ENCODE measurements at places on chromosomes 7 and 10. TPM values are rescaled to one million over a fixed set of nuclear protein-coding genes. Genes with fewer than 3 reads are reported as not detected.

- peak; percentile 2 for DNase-seq
These were observed 40.7 kb downstream of the TARP start for GRCh38 chr7:38232502-38233366.

DNA sequence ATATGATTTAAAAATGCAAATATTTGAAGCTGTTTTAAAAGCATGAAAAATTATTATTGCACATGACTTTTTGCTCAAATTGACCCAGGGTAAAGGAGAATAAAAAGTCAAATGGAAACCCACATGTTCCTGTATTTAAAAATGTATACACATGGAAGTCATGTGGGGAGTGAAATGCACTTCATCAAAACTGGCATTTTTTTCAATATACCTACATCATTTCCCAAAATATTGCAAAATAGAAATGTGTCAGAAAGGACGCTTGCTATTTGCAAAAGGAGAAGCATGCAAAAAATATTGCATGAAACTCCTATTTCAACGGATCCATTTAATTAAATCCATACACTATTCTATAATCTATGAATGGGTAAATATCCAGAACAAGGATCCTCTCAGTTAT, 117.0 kb downstream of the POU6F2 start:
- DNase-seq, result no peak

The GRID2IP gene
- 0.15 TPM for total RNA-seq

The PLAU gene
- total RNA-seq, result 0.35 TPM

The ANTXRL gene
- not detected for total RNA-seq

GRCh38 chr7:25847336-25848070, 304.5 kb upstream of the NFE2L3 start:
- DNase-seq, result no peak

DNA sequence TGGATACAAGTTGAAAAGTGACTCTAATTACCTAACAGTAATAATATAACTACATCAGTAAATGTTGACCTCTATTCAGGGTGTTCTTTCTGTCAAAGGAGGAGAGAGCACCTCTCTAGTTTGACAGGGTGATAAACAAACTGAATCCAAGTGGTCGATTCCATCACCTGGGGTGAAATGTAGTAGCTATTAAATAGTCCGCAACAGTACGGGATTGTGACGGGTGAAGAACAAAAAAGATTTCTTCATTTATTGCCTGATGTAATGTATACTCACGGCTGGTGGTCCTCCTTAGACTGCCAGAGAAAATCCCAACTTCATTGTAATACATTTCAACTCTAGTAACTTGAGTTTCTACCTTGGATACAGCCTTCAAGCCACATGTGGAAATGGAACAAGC, 292.5 kb upstream of the CELF2 start:
- DNase-seq, result no peak

GRCh38 chr10:35731828-35732227, 89.7 kb upstream of the FZD8 start:
- no peak for DNase-seq

DNA sequence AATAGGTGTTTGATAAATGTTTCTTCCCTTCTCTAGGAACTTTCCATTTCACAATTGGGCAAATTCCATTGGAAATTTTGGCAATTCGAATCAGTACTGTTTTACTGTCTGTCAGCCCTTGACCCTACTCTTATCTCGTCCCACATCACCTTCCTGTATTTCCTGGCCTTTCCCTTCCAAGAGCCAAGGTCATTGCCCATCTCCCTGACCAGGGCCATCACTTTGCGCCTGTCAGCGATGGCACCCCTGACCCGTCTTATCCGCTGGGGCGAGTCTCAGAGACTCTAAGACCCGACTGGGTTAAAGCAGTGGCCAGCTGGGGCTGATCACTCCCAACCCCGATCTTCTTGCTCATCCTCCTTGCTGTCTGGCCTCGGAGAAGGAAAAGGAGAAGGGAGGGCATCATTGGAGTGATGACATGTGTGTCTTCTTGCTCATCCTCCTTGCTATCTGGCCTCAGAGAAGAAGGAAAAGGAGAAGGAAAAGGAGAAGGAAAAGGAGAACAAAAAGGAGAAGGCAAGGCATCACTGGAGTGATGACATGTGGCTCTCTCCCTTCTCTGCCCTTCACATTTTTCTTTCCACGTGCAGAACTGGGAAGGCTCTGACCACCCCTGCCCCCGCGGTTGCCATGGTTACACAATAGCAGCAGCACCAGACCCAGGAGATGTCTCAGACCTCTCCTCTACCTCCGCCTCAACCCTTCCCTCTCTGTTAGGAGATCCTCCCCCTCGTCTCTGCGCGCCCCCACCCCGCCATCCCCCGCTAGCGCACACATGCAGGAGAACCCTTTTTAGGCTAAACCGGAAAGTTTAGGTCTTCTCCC, 2.0 kb downstream of the SEMA3D start:
- no peak for DNase-seq

The PNLIPRP2 gene
- not detected for total RNA-seq

- DNase-seq, result no peak
These were observed 24.4 kb upstream of the KBTBD2 start for GRCh38 chr7:32916006-32916405.

- no peak for DNase-seq
These were observed 2.8 kb upstream of the TECTB start for GRCh38 chr10:112280205-112280921.

- DNase-seq, result no peak
These were observed 140.8 kb upstream of the NFE2L3 start for GRCh38 chr7:26011039-26011696.

DNA sequence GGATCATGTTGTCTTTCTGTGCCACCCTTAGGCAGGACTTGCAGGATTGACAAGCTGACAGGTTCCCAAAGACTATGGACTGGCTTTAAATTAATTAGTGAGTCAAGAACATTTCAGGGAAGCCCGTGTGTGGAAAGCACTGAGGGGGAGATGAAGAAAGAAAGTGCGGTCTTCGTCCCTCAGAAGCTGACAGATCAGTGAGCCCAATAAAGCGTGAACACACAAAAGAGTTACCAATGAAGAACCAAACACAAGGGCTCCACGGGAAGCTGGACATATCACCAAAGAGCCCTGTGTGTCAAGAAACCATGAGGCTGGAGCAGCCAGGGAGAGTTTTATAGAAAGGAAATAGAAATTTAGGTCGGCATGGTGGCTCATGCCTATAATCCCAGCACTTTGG, 725.8 kb downstream of the PARD3 start:
- DNase-seq, result no peak

The PNLIPRP3 gene
- total RNA-seq, result not detected

The FFAR4 gene
- not detected for total RNA-seq

DNA sequence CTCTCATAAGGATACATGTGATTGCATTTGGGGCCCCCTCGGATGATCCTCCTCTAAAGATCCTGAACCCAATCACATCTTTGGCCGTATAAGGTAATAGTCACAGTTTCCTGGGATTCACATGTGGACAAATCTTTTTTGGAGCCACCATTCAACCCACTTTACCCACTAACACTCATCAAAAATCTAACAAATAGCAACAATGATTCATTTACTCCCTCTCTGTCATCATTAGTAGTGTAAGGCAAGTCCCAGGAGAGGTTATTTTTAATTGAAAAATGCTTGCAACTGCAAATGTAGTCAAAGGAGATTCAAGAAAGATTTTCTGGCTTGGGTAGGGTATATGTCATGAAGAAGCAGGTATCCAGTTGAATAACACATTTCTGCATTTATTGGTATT, 9.9 kb upstream of the SMKR1 start:
- no peak for DNase-seq

GRCh38 chr10:5081091-5081490, 13.1 kb upstream of the AKR1C3 start:
- DNase-seq, result no peak

- DNase-seq, result no peak
These were observed 16.2 kb downstream of the SLC16A12 start for GRCh38 chr10:89518876-89519842.

The GJD4 gene
- not detected for total RNA-seq

DNA sequence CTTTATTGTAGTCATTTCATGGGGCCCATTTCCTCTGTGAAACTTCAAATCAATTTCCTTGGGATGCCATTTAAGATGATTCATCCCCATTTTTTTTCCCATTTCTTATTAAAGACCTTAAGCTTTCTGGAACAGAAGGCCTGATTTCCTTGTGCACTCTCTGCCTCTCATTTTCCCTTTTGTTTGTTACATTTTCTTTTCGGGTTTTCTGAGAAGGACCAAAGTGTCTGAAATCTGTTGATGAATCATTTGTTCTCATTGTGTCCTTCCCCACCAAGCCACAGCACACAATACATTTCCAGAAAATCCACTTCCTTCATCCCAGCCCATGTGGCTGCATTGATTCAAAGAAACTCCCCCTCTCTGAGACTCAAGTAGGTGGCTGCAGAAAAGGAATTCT, 372.4 kb downstream of the SFMBT2 start:
- DNase-seq, result no peak

GRCh38 chr7:132934017-132934416, 147.9 kb downstream of the CHCHD3 start:
- DNase-seq, result no peak

- DNase-seq, result no peak
These were observed 180.9 kb downstream of the SEMA3A start for GRCh38 chr7:84013616-84014240.

The AKR1C4 gene
- total RNA-seq, result not detected

GRCh38 chr7:101875283-101875846, 57.9 kb downstream of the CUX1 start:
- no peak for DNase-seq

GRCh38 chr10:30835146-30835545, 196.5 kb downstream of the ZNF438 start:
- no peak for DNase-seq

The RAMP3 gene
- total RNA-seq, result not detected

The DOCK1 gene
- total RNA-seq, result 0.20 TPM

The TMEM213 gene
- total RNA-seq, result not detected

DNA sequence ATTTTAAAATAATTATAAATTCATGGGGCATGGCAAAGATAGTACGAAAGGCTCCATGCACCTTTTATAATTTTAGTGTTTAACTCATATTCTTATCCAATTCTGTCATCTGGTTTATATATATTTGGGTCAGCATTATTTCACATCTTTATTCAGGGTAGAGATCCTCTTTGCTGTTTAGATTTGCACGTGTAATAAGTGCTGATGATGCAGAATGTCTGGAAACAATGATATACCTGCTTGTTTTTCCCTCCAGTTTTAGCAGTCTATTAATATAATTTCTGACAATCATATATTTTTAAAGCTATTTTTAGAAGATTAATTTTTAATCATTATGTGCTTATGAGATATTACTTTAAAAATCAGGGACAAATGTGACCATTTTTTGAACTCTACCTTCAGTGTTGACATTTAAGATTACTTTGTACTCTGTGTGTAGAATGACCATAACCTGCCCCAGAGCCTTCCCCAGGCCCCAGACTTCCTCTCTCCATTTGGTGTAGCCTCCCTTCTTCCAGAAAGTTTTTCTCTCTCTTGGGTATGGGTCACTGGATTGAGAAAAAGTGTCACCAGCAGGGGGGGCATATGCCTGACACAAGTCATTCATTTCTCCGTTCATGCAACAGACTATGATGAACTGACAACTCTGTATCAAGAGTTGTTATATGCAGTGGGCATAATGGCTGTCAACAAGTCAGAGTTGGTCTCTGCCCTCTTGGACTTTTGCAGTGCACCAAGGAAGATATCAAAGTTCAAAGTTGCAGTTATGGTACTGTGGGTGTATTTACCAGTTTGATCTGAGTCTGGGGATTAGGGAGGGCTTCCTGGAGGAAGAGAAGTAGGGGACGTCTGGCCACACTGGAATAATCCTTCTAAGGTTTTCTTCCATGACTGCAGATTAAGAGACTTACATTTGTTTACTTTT, 192.6 kb upstream of the CCDC6 start:
- no peak for DNase-seq

DNA sequence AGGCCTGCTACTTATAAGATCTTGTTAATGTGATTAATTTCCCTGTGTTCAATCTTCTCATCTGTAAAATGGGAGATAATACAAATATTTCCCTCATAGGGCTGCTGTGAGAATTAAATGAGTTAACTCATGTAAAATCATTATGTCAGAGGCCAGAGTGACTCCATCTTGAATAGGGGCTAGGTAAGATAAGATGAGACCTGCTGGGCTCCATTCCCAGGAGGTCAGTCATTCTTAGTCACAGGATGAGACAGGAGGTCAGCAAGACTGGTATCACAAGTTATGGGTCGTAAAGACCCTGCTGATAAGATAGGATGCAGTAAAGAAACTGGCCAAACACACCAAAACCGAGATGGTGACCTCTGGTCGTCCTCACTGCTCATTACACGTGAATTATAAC, 200.7 kb downstream of the CYP26A1 start:
- DNase-seq, result no peak

The TMEM236 gene
- total RNA-seq, result 0.10 TPM

DNA sequence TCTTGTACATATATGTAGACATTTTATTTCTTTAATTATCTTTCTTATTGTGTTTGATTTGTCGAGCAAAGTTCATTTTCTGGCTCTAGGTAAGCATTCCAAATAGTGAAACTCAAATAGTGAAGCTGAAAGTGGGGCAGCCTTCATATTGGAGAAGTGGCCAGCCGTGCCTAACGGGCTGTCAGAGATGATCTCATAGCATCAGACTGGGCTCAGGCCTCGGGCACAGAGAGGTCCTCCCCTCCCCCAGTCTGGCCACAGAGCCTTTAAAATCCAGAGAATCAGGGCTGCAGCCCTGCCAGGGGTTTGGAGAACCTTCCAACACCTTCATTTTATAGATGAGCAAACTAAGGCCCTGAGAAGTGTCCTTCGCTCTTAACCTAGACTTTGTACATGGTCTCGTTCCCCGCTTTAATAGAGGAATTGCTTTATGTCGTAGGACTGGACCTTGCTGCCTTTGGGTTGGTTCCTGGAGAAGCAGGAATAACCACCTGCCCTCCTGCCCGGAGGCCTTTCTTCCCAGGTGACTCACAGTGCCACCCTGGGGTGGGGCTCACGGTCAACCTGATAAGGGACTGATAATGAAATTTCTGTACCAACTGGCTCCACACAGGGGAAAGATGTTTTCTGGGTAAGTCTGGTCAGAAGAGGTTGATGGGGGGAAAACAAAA, 7.3 kb downstream of the TSPAN15 start:
- DNase-seq, result no peak

The TEX47 gene
- total RNA-seq, result not detected

GRCh38 chr10:84302223-84302622, 26.2 kb upstream of the CCSER2 start:
- no peak for DNase-seq

DNA sequence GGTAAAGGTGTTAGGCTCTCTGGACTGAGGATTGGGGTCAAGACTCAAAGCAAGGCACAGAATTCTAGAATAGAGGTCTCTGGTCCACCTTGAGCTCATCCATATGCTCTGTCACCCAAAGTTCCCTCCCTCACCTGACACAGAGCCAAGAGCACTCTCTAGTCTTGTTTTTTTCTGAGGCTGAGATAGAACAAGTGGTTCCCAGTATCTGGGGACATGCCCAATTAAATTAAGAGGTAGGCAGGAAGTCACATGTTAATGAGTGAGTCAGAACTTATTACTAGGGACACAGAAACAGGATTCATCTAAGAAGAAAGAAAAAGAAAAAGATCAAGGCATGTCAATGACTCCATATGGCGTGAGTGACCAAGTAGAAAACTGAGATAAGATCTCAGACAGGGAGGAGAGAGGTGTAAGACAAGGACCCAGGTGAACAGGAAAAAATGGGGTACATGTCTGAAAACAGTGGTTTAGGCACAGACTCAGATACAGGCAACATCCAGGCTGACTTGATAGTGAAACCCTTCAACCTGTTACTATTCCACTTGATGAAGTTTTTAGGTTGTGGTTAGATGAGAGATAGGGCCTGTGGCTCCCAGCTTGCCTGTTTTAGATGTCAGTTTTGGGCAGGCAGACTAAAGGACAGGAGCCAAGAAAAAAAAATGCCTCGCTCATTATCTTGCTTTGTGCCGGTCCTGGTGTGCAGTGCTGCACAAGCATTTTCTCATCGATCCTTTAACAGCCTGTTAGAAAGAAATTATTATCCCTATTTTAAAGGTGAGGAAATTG, 609.9 kb downstream of the CCSER2 start:
- DNase-seq, result no peak

The GRB10 gene
- total RNA-seq, result 2.3 TPM
